ENCODE measurements at places on chromosomes 3 and 15.

- no peak for DNase-seq
- H3K4me1 ChIP-seq = peaks cover 8% of the 10 kb centered on the region
- no peaks in the 10 kb centered on the region for H3K27me3 ChIP-seq
Measured at GRCh38 chr15:84773716-84774115, 25.3 kb downstream of the ZNF592 start.

DNA sequence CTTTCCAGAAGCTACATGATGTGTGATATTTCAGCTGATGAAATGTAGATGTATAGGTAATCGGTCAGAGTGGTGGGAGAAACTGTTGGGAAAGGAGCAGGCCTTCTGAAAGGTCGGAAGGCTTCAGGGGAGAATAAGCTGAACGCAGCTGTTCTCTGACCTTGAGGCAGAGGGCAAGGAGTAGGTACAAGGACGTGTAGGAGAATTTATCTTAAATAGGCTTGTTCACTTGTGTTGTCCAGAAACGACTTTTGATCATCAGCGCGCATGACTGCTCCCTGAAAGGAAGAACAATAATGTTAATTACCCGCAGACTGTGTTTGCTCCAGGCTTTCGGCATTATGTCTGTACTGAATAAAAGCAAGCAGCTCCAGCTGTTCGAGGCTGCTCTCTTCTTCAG, 39.6 kb downstream of the GPR160 start:
- no peaks in the 10 kb centered on the region for H3K27me3 ChIP-seq
- H3K36me3 ChIP-seq = no peaks in the 10 kb centered on the region
- no peaks in the 10 kb centered on the region for H3K4me1 ChIP-seq
- no peak overlapping the region for H3K27ac ChIP-seq
- DNase-seq = no peak

DNA sequence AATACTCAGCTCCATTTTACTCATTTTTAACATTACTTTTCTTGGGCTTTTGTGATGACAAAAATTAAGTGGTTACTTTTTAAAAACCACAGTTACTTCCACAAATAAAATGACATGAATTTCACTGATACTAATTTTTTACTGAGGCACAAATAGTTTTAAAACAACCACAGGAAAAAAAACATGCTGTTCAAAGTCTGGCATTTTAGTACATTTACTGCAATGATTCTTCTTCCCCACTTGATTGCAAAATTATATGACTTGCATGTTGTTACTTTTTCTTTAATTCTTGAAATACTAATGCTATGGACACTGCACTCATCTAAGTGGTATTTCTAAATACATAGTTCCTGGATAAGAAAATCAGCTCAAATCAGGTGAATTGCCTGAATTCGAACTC, 24.8 kb upstream of the SLMAP start:
- no peaks in the 10 kb centered on the region for H3K4me1 ChIP-seq
- DNase-seq = no peak
- no peaks in the 10 kb centered on the region for H3K27me3 ChIP-seq
- H3K36me3 ChIP-seq = no peaks in the 10 kb centered on the region
- no peak overlapping the region for H3K4me3 ChIP-seq
- no peak overlapping the region for H3K27ac ChIP-seq

DNA sequence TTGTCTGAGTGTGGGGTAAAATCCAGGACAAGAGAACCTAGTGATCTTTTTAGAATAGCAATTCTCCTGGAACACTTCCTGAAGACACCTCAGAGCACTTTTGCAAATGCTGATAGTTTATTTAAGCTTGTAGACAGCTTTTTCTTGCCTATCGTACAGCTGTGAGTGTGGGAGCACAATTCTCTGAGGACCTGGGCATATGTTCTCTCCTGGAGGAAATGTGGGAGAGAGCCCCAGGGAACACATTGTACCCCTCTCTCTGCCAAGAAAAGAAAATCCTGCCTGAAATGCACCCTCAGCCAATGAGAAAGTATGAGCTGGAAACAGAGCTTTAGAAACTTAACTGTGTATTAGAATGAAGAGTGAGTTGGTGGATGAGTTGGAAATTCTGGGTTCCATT, 308.3 kb upstream of the SEMA6D start:
- H3K36me3 ChIP-seq = no peaks in the 10 kb centered on the region
- no peaks in the 10 kb centered on the region for H3K4me1 ChIP-seq
- no peak for DNase-seq
- H3K27ac ChIP-seq = no peak overlapping the region
- no peak overlapping the region for H3K4me3 ChIP-seq

- no peaks in the 10 kb centered on the region for H3K27me3 ChIP-seq
- no peaks in the 10 kb centered on the region for H3K36me3 ChIP-seq
- H3K4me1 ChIP-seq = no peaks in the 10 kb centered on the region
- H3K27ac ChIP-seq = no peak overlapping the region
- no peak for DNase-seq
- no peak overlapping the region for H3K4me3 ChIP-seq
Measured at GRCh38 chr3:87548271-87548670, 271.9 kb upstream of the POU1F1 start.

DNA sequence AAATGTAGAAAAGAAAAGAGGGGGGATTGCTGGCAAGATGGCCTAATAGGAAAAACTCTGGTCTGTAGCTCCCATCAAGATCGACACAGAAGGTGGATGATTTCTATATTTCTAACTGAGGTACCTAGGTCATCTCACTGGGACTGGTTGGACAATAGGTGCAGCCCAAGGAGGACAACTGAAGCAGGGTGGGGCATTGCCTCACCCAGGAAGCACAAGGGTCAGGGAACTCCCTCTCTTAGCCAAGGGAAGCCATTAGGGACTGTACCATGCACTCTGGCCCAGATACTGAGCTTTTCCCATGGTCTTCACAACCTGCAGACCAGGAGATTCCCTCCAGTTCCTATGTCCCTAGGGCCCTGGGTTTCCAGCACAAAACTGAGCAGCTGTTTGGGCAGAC, 22.6 kb upstream of the IGSF10 start:
- no peaks in the 10 kb centered on the region for H3K4me1 ChIP-seq
- no peak for DNase-seq
- no peak overlapping the region for H3K4me3 ChIP-seq
- H3K36me3 ChIP-seq = no peaks in the 10 kb centered on the region
- no peak overlapping the region for H3K27ac ChIP-seq
- H3K27me3 ChIP-seq = no peaks in the 10 kb centered on the region

DNA sequence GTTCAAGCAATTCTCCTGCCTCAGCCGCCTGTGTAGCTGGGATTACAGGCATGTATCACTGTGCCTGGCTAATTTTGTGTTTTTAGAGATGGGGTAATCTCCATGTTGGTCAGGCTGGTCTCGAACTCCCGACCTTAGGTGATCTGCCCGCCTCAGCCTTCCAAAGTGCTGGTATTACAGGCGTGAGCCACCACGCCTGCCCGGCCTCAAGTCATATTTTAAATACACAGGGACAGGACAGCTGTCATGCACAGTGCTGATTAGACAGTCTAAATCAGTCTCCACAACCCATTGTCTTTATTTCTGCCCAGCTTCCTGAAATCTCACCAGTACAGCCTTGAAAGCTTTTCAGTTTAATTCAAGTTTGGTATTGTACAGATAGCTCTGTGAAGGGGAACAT, 587.4 kb downstream of the FOXP1 start:
- H3K36me3 ChIP-seq = peaks cover 27% of the 10 kb centered on the region
- peaks cover 22% of the 10 kb centered on the region for H3K4me1 ChIP-seq
- no peaks in the 10 kb centered on the region for H3K27me3 ChIP-seq
- no peak overlapping the region for H3K27ac ChIP-seq
- no peak for DNase-seq

- H3K4me3 ChIP-seq = no peak overlapping the region
- H3K27ac ChIP-seq = no peak overlapping the region
- peaks cover 20% of the 10 kb centered on the region for H3K4me1 ChIP-seq
- no peaks in the 10 kb centered on the region for H3K27me3 ChIP-seq
- no peak for DNase-seq
Measured at GRCh38 chr3:63949005-63949404, 36.8 kb upstream of the SCAANT1 start.

GRCh38 chr3:183954875-183955274, 62.8 kb downstream of the ABCC5 start:
- no peak for DNase-seq
- H3K27me3 ChIP-seq = no peaks in the 10 kb centered on the region
- no peak overlapping the region for H3K4me3 ChIP-seq
- no peaks in the 10 kb centered on the region for H3K36me3 ChIP-seq

GRCh38 chr3:29339016-29339833, 58.4 kb downstream of the RBMS3 start:
- no peaks in the 10 kb centered on the region for H3K4me1 ChIP-seq
- no peaks in the 10 kb centered on the region for H3K36me3 ChIP-seq
- no peak for DNase-seq
- no peak overlapping the region for H3K27ac ChIP-seq
- no peak overlapping the region for H3K4me3 ChIP-seq

GRCh38 chr3:119245778-119246177, 5.1 kb upstream of the B4GALT4 start:
- H3K4me3 ChIP-seq = no peak overlapping the region
- peaks cover 5% of the 10 kb centered on the region for H3K4me1 ChIP-seq
- no peak for DNase-seq
- H3K27ac ChIP-seq = no peak overlapping the region

- H3K27me3 ChIP-seq = no peaks in the 10 kb centered on the region
- no peaks in the 10 kb centered on the region for H3K4me1 ChIP-seq
- DNase-seq = no peak
- H3K4me3 ChIP-seq = no peak overlapping the region
Measured at GRCh38 chr3:135426508-135426907, 539.0 kb upstream of the PPP2R3A start.

DNA sequence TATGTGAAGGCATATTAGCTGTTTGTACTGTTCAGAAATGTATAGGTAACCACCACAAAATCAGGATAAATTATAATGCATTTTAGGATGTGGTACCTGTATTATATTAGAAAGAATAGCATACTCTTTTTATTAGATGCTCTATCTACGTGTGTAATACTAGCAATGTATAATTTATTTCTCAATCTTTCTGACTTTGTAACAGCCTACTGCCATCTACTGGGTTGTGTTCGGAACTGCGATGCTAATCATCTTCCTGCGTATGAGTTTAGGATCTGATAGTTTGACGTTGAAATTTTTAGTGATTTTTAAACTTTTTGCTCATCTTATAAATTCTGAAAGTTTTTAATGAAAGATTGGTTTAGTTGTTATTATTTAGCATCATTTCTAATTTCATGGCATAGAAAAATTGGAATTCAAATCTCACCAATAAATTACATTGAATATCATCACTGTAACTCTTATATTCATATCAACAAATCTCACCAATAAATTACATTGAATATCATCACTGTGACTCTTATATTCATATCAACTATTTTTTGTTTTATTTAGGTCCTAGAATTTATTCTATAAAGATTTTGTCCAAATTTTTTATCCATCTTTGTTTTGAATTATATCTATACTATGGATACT, 322.7 kb upstream of the ZNF717 start:
- DNase-seq = no peak
- H3K27ac ChIP-seq = no peak overlapping the region
- no peaks in the 10 kb centered on the region for H3K36me3 ChIP-seq
- no peaks in the 10 kb centered on the region for H3K27me3 ChIP-seq

- no peaks in the 10 kb centered on the region for H3K4me1 ChIP-seq
- no peaks in the 10 kb centered on the region for H3K36me3 ChIP-seq
- no peak overlapping the region for H3K4me3 ChIP-seq
- DNase-seq = no peak
- no peak overlapping the region for H3K27ac ChIP-seq
Measured at GRCh38 chr3:131282379-131282778, 99.2 kb upstream of the NUDT16 start.

- H3K27me3 ChIP-seq = no peaks in the 10 kb centered on the region
- no peak overlapping the region for H3K4me3 ChIP-seq
- H3K36me3 ChIP-seq = no peaks in the 10 kb centered on the region
- H3K27ac ChIP-seq = no peak overlapping the region
- no peaks in the 10 kb centered on the region for H3K4me1 ChIP-seq
Measured at GRCh38 chr15:52912172-52912571, 122.0 kb upstream of the ONECUT1 start.

- H3K27me3 ChIP-seq = peaks cover 12% of the 10 kb centered on the region
- no peak overlapping the region for H3K4me3 ChIP-seq
- no peak for DNase-seq
- no peaks in the 10 kb centered on the region for H3K36me3 ChIP-seq
- H3K27ac ChIP-seq = no peak overlapping the region
Measured at GRCh38 chr15:93173369-93173768, 84.4 kb upstream of the RGMA start.

GRCh38 chr3:20104167-20104661, 64.0 kb downstream of the KAT2B start:
- H3K27ac ChIP-seq = peak overlapping the region; percentile 64
- DNase-seq = peak; percentile 69
- H3K4me3 ChIP-seq = no peak overlapping the region
- H3K27me3 ChIP-seq = no peaks in the 10 kb centered on the region
- peaks cover 42% of the 10 kb centered on the region for H3K4me1 ChIP-seq
- no peaks in the 10 kb centered on the region for H3K36me3 ChIP-seq

DNA sequence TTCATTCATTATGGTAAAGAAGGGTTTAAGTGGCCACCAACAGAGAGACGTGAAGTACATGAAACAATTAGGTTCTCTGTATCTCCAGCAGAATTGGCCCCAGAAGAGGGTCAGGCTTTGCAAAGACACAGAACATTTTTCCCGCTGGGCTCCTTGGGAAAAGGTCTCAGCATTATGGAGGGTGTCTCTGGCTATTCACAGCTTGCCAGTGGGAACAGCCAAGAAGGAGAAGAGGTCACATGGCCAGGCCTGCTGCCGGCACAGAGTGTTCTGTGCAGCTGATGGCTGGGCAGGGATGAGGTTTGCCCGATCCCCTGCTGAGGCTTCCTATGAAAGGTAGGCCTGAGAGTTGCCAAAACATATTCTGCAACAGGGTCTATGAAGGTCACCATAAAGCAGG, 77.8 kb upstream of the LPP start:
- H3K4me3 ChIP-seq = no peak overlapping the region
- H3K4me1 ChIP-seq = no peaks in the 10 kb centered on the region
- H3K27me3 ChIP-seq = no peaks in the 10 kb centered on the region
- H3K36me3 ChIP-seq = no peaks in the 10 kb centered on the region
- no peak for DNase-seq

- no peaks in the 10 kb centered on the region for H3K36me3 ChIP-seq
- H3K4me3 ChIP-seq = no peak overlapping the region
- H3K27me3 ChIP-seq = no peaks in the 10 kb centered on the region
- no peak for DNase-seq
- no peak overlapping the region for H3K27ac ChIP-seq
- no peaks in the 10 kb centered on the region for H3K4me1 ChIP-seq
Measured at GRCh38 chr3:130299531-130299930, 45.9 kb upstream of the COL6A5 start.

- peaks cover 15% of the 10 kb centered on the region for H3K4me1 ChIP-seq
- no peak for DNase-seq
- no peaks in the 10 kb centered on the region for H3K36me3 ChIP-seq
Measured at GRCh38 chr3:33001889-33002288, 50.4 kb downstream of the CCR4 start.

- H3K4me1 ChIP-seq = no peaks in the 10 kb centered on the region
- no peaks in the 10 kb centered on the region for H3K36me3 ChIP-seq
- DNase-seq = no peak
- H3K4me3 ChIP-seq = no peak overlapping the region
- no peaks in the 10 kb centered on the region for H3K27me3 ChIP-seq
Measured at GRCh38 chr3:37598808-37599581, 262.7 kb upstream of the CTDSPL start.

- no peaks in the 10 kb centered on the region for H3K4me1 ChIP-seq
- H3K27ac ChIP-seq = no peak overlapping the region
- H3K27me3 ChIP-seq = no peaks in the 10 kb centered on the region
- no peak for DNase-seq
Measured at GRCh38 chr3:178907081-178907480, 164.5 kb downstream of the ZMAT3 start.

- no peak for DNase-seq
- no peaks in the 10 kb centered on the region for H3K27me3 ChIP-seq
- H3K27ac ChIP-seq = no peak overlapping the region
- H3K36me3 ChIP-seq = no peaks in the 10 kb centered on the region
Measured at GRCh38 chr15:60869851-60870250, 359.3 kb downstream of the RORA start.
